Stimulated activated CD8-positive, alpha-beta memory T cell treated with anti-CD3 and anti-CD28 coated beads, Interleukin-15, amount 100 ng/mL, for 24 hours (primary cell): ENCODE measurements at places on chromosomes 1 and 21.

- DNase-seq, result no peak
These were observed 379 bp upstream of the FCRL1 start for GRCh38 chr1:157820299-157820698.

DNA sequence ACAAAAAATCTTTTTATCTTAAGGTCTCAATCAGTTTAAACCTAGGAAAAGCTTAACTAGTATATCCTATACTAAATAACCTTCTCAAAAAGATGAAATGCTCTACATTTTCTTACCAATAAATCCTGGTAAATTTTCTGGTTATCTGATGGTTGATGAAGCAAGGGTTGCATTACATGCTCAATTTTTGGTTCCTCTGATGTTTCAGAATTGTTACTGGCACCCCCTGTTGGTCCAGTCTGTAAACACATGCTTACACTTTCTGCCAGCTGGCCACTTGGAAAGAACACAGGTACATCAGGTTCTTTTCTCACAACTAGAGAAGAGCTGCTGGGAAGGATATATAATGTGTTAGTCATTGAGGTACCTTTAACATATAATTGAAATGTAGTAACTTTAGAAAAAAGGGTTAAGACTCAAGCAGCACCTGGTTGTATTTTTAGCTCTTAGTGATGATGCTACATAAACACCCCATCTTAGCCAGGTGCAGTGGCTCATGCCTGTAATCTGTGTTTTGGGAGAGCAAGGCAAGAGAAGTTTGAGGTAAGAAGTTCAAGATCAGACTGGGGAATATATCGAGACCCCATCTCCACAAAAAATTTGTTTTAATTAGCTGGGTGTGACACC, 30.9 kb upstream of the TAL1 start:
- DNase-seq, result no peak

GRCh38 chr1:80993154-80993980, 807.4 kb upstream of the ADGRL2 start:
- DNase-seq, result no peak

- DNase-seq, result no peak
These were observed 1.9 kb downstream of the UTP25 start for GRCh38 chr1:209829716-209830115.
